Fibroblast of lung (primary cell): ENCODE measurements at places on chromosomes 6 and 20.

GRCh38 chr6:133843098-133843497, 45.8 kb upstream of the TCF21 start:
- no peak for DNase-seq

DNA sequence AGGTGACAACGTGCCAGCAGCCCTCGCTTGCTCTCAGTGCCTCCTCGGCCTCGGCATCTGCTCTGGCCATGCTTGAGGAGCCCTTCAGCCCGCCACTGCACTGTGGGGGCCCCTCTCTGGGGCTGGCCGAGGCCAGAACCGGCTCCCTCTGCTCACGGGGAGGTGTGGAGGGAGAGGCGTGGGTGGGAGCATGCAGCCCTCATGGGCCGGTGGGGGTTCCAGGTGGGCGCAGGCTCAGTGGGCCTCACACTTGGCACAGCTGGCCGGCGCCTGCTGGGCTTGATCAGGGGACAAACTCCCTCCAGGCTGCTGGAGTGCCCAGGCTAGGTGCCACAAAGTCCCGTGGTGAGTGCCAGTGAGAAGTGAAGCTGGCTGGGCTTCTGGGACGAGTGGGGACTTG, 566.6 kb upstream of the ID4 start:
- no peak for DNase-seq

DNA sequence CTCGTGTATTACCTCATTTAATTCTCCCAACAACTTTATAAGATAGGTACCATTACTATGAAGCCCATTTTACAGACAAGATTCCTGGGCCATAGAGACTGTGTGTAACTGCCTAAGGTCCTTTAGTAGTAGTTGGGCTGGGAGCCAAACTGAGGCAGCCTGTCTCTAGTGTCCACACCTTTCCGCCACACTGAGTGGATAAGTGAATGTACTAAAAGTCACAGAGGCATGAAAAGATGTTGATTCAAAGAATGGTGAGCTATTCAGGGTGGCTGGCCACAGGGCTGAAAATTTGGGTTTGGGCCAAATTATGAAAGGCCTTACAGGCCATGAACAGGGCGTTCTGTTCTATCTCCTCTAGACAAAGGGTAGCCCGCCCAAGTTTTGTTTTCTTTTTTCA, 11.0 kb downstream of the CD24 start:
- no peak for DNase-seq

GRCh38 chr20:44504402-44505307, 17.2 kb downstream of the SERINC3 start:
- DNase-seq: no peak

DNA sequence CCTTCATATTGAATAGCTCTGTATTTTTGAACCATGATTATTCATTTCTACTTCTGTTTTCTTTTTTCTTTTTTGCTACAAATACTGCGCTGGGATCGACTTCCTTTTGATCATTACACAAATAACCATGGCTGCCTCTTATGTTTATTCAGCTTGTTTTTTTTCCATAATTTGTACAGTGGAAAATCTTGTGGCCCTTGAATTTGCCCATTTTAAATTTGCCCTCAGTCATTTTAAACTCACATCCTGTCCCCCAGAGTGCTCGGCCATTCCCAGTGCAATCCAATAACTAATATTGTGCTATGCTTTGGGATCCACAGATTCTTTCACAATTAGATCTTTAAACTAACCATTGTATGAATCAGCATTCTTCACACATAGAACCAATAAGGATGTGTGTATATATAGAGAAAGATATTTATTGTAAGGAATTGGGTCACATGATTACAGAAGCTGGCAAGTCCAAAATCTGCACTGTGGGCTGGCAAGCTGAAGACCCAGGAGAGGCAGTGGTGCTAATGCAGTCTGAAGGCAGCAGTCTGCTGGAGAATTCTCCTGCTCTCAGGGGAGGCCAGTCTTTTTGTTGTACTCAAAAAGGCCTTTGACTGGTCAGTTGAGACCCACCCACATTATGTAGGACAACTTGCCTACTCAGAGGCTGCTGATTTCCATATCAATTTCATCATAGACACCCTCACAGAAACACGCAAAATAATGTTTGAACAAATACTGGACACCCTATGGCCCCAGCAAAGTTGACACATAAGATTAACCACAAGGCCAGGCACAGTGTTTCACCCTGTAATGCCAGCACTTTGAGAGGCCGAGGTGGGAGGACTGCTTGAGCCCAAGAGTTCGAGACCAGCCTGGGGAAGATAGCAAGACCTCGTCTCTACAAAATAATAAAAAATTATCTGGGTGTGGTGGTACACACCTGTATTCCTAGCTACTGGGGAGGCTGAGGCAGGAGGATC, 147.1 kb downstream of the MTHFD1L start:
- peak; percentile 76 for DNase-seq
